ENCODE measurements at places on chromosomes 1 and 21. TPM values are rescaled to one million over a fixed set of nuclear protein-coding genes. Genes with fewer than 3 reads are reported as not detected.

DNA sequence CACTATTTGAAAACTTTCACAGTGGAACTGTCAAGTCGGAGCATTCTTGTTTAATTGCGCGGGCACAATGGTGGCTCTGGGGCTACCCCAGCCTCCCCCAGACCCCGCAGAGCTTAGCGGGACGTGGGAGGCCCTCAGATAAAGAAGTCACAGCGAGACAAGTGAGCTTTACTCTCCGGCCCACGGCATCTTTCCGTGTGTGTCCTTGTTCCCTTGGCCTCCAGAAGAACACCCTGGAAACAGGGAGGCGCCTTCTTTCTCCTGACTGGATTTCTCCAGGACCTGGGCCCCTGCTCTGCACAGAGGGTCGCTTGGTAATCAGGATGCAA, 382.8 kb downstream of the RRAGC start:
- no peak for DNase-seq
- H3K27me3 ChIP-seq = peaks cover 15% of the 10 kb centered on the region
- no peaks in the 10 kb centered on the region for H3K36me3 ChIP-seq
- no peak overlapping the region for H3K4me3 ChIP-seq
- no peak overlapping the region for H3K27ac ChIP-seq

Gene H3-3A
- polyA plus RNA-seq = 426 TPM

DNA sequence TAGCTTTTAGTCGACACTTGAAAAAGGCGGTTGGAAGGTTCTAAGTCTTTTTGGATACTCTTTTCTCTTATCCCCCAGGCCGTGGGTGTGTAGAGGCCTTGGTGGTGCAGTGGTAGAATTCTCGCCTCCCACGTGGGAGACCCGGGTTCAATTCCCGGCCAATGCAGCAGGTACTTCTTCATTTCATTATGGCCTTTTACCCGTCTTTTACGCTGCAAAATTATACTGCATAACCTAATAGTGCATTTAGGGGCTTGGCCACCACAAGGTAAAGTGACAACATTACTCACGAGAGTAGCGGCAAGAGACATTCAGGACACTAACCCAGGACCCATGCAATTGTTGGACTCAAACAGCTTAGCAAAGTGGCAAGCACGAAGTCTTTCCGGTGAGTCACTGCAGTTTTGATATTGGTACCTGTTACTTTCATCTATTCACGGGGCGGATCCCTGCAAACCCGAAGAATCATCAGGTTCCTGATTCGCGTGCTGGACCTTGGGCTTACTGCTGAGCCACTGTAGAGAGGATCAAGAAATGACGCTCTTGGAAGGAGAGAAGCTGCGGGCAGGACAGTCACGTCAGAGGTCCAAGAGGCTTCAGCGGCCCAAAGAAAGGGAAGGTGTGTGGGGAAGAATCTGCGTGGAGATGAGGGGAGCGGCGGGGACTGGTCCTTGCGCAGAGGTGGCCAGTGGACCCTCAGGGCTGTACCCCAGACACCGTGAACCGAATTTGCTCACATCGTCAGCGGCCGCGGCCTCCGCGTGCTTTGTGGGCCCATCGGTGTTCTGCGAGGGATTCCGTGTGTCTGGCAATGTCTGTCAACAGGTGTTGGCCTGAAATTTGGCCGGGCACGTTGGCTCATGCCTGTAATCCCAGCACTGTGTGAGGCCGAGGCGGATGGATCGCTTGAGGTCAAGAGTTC, 12.9 kb upstream of the RNU1-4 start:
- no peak overlapping the region for H3K27ac ChIP-seq
- H3K4me3 ChIP-seq = no peak overlapping the region
- H3K4me1 ChIP-seq = no peaks in the 10 kb centered on the region
- H3K27me3 ChIP-seq = peaks cover 22% of the 10 kb centered on the region

Gene FAM229A
- 8.9 TPM for polyA plus RNA-seq

Gene CNR2
- polyA plus RNA-seq = not detected

DNA sequence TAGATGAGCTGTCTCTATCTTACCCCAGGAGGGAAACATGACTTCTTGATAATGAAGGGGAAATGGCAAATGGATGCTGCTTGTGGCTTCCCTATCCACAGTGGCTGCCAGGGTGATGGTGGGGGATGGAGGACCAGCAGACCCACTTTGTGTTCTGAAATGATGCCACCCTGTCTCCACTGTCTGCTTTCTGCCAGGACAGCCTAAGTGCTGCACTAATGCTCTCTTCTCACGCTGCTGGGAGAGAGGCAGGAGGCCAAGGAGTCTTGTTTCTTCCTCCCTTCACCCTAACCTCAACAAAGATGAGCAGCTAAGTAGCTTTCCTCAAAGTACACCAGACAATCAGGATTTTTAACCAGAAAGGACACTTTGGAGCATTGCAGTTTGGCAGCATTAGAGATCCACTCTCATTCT, 36.6 kb downstream of the XCL1 start:
- H3K27ac ChIP-seq = no peak overlapping the region
- no peak for DNase-seq
- no peaks in the 10 kb centered on the region for H3K27me3 ChIP-seq
- no peaks in the 10 kb centered on the region for H3K4me1 ChIP-seq
- H3K36me3 ChIP-seq = no peaks in the 10 kb centered on the region
- H3K4me3 ChIP-seq = no peak overlapping the region

GRCh38 chr1:176609556-176610408, 146.8 kb downstream of the PAPPA2 start:
- H3K27ac ChIP-seq = no peak overlapping the region
- no peak overlapping the region for H3K4me3 ChIP-seq
- H3K36me3 ChIP-seq = no peaks in the 10 kb centered on the region

Gene SYTL1
- polyA plus RNA-seq = 0.29 TPM

DNA sequence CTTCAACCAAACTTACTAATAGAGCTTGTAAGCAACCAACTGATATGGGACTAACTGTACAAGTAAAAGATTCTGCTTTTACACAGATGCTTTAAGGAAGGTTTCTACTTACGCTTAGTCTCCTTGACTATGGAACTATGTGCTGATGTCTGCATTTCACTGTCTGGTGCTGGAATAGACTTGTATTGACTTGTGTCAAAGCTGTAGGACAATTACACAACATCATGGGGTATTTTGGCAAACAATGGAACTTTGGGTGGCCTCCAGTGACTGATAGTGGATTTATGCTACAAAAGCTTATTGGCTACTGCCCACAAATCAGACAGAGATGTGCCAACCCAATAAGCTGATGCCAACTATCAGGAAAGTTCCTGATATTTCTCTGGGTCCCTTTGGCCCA, 10.6 kb downstream of the CBR1 start:
- no peaks in the 10 kb centered on the region for H3K4me1 ChIP-seq
- no peak overlapping the region for H3K27ac ChIP-seq
- peaks cover 14% of the 10 kb centered on the region for H3K27me3 ChIP-seq
- DNase-seq = no peak
- H3K4me3 ChIP-seq = no peak overlapping the region
- no peaks in the 10 kb centered on the region for H3K36me3 ChIP-seq

DNA sequence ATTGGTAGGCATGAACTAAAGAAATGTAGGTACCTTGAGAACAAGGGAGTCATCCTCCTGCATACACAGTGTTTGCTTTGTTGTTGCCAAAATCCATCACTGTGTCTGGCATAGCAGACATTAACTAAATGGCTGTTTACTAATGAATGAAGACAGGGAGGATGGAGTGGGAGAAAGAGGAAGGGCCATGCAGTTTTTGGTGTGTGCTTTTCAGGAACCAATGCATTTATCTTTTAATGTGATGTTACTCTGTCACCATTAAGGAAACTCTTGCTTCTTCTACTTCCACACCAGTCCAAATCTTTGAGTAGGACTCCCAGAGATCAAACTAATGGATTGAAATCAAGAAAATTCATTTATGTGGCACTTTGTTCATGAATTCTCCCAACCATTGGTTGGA, 55.6 kb upstream of the DUSP10 start:
- H3K27me3 ChIP-seq = peaks cover 3% of the 10 kb centered on the region
- H3K27ac ChIP-seq = no peak overlapping the region
- DNase-seq = no peak

DNA sequence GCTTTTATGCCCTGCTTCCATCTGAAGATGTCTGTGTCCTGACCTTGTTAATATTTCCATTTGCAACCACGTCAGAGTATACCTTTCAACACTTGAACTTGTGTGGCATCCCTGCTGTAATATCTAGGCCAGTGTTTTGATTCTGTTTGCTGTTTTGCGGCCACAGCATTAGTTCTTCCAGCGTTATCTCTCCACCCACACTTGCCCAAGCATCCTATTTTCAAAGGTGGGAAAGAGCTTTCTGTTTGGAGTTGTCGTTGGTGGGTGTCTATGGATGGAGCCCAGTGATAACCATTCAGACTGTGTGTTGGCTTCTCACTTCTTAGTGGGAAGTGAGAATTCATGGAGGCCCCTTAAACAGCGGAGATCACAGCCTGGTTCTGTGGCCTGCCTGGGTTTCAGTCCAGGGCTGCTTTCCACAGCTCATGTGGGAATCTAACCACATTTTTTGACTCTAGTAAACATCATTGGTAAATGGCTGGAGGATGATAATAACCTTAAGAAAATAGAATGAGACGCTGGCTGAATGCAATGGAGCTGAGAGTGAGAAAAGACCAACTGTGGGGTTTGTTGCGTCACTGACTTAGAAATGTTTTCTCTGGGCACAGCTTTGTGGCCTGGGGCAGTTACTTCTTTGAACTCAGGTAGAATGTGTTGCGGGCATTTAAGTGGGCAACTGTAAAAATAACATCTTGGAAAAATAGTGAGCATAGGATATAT, 7.6 kb downstream of the TENT5C start:
- peaks cover 11% of the 10 kb centered on the region for H3K27me3 ChIP-seq
- H3K36me3 ChIP-seq = no peaks in the 10 kb centered on the region
- H3K4me3 ChIP-seq = no peak overlapping the region
- no peaks in the 10 kb centered on the region for H3K4me1 ChIP-seq
- no peak overlapping the region for H3K27ac ChIP-seq
- no peak for DNase-seq

Gene BSND
- not detected for polyA plus RNA-seq

DNA sequence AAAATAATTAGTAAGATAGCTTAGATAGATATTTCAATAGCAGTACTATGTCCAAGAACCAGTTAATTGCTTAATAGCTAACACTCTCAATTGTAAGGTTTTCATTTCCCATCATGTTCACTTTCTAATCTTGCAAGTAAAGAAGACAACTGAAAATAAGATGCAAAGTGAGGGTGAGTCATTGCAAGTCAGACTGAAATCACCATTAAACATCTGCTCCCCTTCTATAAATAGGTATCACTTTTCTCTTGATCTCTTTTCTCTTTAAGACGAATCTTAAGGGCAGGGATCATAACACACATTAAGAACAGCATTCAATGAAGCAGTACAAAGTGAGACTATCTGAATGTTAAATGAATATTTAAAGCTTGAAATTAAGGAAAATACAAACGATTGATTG, 40.4 kb downstream of the UBR4 start:
- no peak overlapping the region for H3K27ac ChIP-seq
- no peak for DNase-seq
- peaks cover 54% of the 10 kb centered on the region for H3K36me3 ChIP-seq
- no peaks in the 10 kb centered on the region for H3K4me1 ChIP-seq
- H3K4me3 ChIP-seq = no peak overlapping the region
- H3K27me3 ChIP-seq = no peaks in the 10 kb centered on the region

GRCh38 chr1:151282883-151283725, 1.0 kb downstream of the ZNF687 start:
- peak overlapping the region; percentile 81 for H3K27ac ChIP-seq
- H3K36me3 ChIP-seq = no peaks in the 10 kb centered on the region
- peak overlapping the region; percentile 69 for H3K4me3 ChIP-seq
- no peaks in the 10 kb centered on the region for H3K27me3 ChIP-seq

DNA sequence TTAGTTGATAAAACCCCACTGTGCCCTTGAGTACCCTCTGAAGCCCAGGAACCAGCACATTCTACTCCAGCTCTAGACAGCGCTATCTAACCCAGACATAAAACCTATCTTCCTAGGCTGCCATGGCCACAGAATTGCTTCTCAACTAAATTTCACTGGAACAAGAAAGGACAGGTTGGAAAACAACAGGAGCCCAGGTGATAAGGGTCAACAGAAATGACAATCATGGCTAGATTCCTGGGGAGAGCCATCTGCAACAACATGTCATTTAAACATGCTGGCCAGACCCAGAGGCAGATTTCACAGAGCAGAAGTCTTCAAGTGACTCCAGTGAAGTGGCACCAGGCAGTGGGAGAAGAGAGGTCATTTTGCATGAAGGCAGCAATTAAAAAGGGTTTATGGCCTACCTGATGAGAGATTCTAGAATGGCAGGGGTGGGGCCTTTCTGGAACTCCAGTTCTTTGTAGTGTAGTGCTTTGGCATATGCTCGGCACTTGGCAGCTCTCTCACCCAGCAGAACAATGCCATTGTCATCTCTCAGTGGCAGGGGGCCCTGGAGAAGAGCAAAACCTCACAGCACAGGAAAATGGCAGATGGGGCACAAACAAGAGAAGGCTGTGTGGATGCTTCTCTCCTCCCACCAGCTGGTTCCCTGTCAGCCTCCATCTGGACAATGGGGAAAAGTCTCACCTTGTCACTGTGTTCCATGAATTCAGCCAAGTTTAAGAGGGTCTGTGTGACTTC, 9.9 kb downstream of the ANGPTL7 start:
- H3K27ac ChIP-seq = no peak overlapping the region
- H3K27me3 ChIP-seq = no peaks in the 10 kb centered on the region
- H3K4me1 ChIP-seq = peaks cover 4% of the 10 kb centered on the region
- H3K4me3 ChIP-seq = no peak overlapping the region
- DNase-seq = no peak

Gene MFSD2A
- polyA plus RNA-seq = 2.7 TPM

- H3K27me3 ChIP-seq = peaks cover 27% of the 10 kb centered on the region
- H3K27ac ChIP-seq = no peak overlapping the region
- no peak overlapping the region for H3K4me3 ChIP-seq
These were observed 861 bp upstream of the DRAXIN start for GRCh38 chr1:11690397-11691301.

DNA sequence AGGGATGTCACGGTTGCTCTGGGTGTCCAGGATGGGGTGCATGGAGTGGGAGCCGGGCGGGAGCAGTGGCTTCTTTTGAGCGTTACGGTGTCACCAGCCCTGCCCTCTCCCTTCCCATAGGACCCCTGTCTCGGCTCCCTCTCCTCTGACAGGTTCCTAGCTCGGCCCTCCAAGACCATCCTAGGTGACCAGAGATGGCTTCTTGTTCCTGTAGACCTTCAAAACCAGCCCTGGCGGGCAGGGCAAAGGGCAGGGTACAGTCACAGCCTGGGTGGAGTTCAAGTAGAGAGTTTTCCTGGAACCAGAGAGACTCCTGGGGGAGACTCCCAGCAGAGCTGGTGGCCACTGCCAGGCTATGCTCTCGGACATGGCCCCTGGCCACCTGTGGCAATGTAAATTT, 345.6 kb upstream of the AJAP1 start:
- no peak overlapping the region for H3K4me3 ChIP-seq
- H3K27me3 ChIP-seq = no peaks in the 10 kb centered on the region
- H3K4me1 ChIP-seq = no peaks in the 10 kb centered on the region
- no peak for DNase-seq
- H3K27ac ChIP-seq = no peak overlapping the region

DNA sequence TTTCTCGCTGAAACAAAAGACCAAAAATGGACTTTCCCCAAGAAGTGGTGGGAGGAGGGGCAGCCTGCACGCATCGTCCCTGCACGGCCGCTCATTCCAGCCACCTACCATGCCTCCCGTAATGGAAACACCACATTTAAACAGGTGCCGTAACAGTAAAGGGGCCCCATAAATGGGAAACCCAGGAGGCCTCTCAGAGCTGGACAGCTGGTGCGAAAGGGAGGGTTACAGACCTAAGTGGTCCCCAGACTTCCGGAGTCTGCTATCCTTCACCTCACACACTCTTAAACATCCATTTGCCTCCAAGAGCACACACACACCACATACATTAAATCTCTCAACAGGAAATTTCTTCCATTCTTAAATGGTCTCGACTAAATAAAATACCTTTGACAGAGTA, 120.7 kb upstream of the SOD1 start:
- DNase-seq = no peak
- H3K27ac ChIP-seq = no peak overlapping the region
- H3K4me3 ChIP-seq = no peak overlapping the region
- no peaks in the 10 kb centered on the region for H3K27me3 ChIP-seq
- H3K4me1 ChIP-seq = no peaks in the 10 kb centered on the region

Gene HSPA6
- polyA plus RNA-seq = 0.10 TPM
